ENCODE measurements at places on chromosomes 4 and X.
A peak's percentile ranks its signal among the peaks of the same experiment; 100 is the strongest.

- DNase-seq, result no peak
Observed at GRCh38 chrX:27163236-27163635, 299.9 kb downstream of the PPP4R3C start.

- no peak for DNase-seq
Observed at GRCh38 chr4:13990596-13991589, 363.4 kb upstream of the BOD1L1 start.

- peak; percentile 21 for DNase-seq
Observed at GRCh38 chrX:119004920-119005524, 30.6 kb downstream of the LONRF3 start.

GRCh38 chr4:163618845-163619244, 124.4 kb downstream of the TMA16 start:
- no peak for DNase-seq

- no peak for DNase-seq
Observed at GRCh38 chrX:105653891-105654290, 168.4 kb upstream of the NRK start.

- no peak for DNase-seq
Observed at GRCh38 chrX:10079231-10079630, 77.5 kb upstream of the CLCN4 start.

- no peak for DNase-seq
Observed at GRCh38 chr4:180217070-180217469, 2026.1 kb upstream of the TENM3 start.

DNA sequence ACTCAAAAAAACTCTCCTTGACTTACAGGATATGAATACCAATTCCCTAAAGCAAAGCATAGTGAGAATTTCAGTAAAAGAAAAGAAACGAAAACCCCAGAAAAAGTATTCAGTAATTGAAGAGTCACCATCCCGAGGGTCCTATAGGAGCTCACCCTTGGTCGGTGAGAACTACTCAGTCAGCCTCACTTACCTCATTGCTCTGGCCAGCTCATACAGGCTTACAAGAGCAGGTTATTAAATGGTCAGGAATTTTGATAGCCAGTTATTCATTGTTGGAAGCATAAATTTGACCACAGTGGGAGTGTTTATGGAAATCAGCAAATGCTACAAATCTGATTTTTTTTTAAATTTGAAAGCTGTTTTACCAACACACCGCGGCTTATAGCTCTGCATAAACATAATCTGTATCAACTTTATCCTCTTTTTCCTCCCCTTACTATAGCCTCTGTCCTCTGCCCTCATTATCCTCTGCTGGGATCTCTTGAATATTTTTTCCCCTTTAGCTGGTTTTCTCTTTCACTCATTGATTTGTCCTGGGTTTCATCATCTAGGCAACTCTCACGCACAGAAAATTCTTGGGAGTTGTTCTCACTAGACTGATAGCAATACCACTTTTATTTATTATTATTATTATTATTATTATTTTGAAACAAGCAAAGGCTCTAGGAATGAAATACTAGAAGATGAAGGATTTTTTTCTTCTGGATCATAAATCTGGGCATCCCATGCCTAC, 11.0 kb upstream of the CXCL2 start:
- DNase-seq, result no peak

DNA sequence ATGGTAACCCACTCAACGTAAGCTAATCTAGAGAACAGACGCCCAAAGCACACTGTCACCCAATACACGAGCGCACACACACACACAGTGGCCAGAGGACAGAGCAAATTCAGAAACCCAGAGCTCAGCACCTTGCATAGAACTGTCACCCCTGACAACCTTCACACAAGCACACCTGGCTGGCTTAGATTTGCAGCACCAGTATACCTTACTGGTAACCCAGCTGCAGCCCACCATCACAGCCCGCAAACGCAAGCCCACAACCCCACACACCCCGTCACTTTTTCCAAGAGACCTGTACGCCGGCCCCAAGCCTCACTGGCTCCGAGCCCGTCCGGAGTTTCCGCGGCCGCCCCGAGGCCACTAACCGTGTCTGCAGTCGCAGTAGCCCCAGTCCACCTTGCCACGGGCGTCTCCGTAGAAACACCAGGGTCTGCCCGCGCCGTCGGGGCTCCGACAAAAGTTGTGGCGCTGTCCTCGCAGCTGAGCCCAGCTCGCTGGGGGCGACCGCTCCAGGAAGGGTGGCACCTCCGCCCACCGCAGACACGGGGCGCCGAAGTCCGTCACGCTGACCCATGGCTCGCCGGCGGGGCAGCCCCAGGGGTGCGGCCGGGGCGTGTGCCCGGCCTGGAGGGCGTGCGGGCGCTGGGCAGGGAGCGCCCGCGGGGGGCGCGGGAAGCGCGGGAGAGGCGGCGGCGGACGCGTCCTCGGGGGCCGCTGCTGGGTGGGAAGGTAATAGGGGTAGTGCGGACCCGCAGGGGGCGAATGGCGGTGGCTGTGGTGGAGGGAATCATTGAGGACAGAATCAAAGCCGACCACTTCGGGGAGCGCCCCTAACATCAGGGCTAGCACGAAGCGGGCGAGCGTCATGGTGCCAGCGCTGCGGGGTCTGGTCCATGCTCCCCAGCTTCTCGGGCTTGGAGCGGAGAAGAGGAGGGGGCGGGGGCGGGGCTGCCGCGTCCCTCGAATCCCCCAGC, 664 bp downstream of the PRSS12 start:
- DNase-seq, result no peak

DNA sequence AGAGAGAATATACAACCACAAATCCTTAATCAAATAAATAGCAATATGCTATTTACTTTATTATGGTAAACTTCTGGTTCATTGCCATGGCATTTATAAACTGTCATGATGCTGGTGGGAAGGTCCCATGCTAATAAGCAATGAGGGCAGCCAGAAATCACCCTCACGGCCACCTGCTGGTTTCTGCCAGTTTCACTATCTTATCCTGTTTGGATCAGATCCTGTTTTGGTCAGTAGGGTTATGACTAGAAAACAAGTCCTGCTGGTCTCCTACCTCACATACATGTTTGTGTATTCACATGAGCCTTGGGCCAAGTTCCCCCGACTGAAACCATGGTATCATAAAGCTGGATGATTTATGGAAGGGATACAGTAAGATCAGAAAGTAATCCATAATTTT, 28.1 kb downstream of the XAGE5 start:
- DNase-seq, result no peak

DNA sequence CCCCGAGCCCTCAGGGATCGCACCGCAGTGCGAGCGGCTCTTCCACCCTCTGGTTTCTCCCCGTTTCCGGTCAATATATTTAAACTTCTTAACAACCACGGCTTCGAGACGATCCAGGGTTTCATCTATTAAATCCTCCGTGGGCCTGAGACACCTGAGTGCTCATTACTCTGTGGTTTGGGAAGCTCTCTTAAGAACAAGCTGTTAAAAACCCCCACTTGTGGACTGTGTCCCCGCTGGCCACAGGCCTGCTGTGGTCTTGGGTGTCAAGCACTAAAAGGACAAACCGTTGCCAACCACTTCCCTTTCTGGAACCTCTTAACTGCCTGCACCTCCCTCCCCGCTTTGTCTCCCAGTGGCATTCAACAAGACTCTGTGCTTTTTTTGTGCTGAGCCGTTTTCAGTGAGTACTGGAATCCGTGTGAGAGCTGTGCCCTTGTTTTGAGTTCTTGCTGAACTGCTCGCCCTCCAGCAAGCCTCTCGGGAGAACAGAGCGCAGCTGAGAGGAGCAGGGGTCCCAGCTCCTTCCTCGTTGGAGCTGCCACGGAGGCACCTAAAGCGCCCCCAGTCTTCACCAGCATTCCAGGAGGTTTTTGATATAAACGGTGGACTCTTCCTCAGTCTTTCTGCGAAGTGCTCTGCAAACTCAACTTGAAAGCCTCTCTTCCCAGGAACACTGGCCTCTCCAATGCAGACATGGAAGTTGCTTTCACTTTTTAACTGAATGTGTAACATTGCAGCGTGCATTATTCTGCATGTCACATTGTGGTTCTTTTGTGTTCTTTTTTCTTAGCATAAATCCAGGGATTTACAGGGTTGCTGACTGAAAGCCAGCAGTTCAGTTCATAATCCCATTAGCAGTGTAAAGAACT, 691 bp upstream of the IGFBP7 start:
- no peak for DNase-seq

GRCh38 chr4:89837993-89838390, 1.0 kb upstream of the SNCA start:
- no peak for DNase-seq

DNA sequence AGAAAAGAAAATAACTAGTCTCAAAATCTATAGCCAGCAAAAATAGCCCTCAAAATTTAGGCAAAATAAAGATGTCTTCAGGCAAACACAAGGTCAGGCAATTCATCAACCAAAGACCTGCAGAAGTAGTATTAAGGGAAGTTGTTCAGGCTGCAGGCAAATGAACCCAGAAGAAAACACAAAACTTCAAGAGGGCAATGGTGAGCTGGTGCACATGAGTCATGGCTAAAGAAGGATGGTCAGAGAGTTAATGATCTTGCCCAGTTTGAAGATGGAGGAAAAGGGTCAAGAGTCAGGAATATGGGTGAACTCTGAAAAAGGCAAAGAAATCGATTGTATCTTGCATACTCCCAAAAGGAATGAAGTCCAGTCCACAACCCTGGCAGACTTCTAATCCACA, 83.1 kb upstream of the FAT4 start:
- no peak for DNase-seq

- DNase-seq, result no peak
Observed at GRCh38 chr4:186342582-186342981, 76.6 kb downstream of the F11 start.

DNA sequence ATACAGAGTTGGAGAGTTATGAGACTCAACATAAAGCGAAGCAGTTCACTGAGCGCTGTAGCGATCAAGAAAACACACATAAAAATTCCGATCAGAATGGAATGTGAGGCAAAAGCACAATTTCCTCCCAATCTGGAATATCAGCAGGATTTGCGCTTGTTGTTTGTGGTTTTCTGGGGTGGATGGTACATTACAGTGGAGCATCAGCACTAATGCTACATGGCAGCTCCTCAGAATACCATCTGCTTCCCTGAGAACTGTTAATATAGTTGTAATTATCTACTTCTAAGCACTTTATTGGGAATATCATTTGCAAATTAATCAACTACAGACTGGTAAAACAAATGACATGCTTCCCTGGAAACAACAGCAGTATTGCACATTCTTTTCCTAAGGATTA, 324.1 kb upstream of the PPARGC1A start:
- DNase-seq, result no peak
